ENCODE measurements at places on chromosomes 2 and 18.

GRCh38 chr18:42401131-42401673 is 446.2 kb downstream of the PIK3C3 start:
- DNase-seq, result no peak

DNA sequence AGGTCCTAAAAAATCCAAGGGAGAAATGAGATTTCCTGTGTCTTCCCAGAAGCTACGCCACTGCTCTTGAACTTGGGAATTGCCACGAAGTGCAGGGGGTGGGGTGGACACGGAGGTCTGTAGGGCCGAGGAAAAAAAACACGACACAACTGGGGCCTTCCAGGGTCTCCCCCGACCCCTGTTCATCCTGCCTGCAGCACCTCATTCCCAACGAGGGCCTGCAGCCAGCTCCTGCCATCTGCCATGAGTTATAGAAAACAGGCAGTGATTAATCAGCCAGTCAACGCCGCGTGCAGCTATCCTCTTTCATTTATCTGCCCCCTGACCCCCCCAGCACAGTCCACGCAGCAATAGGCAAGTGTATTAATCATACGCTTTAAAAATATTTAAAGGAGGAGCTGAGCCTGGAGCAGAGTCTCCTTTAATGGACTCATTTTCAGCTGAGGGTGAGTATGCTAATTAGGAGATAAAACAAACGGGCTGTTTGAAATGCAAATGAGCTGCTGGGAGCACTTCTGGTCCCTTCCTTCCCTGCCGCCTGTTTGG is 209.9 kb downstream of the TFCP2L1 start:
- no peak for DNase-seq

GRCh38 chr2:168119515-168120141 is 127.8 kb downstream of the STK39 start:
- no peak for DNase-seq

DNA sequence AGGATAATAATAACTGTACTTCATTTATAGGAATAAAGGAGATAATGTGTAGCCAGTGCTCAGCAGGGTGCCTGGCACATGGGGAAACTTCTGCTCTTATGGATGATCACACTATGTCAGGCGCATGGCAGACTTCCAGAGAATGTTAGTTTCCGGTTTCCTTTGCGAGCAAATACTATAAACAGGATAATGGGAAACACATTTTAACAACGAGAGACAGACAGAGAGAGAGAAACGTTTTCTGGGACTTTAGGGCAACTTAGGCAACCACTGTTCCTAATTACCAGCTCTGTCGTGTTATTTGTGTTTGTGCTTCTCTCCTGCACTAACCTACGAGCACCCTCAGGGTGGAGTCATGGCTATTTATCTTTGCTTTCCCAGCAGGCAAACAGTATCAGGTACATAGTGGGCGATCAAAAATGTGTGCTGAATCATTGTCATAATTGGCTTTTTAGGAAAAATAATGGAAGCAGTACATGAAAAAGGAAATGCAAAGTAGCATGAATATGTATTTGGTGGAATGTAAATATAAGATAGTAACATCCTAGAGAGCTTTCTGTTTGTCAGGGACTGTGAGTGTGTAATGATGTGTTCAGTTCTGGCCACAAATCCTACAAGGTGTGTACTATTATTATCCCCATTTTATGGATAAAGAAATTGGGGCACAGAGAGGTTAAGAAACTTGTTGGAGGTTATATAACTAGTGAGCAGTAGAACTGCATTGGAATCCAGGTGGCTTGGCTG is 36.8 kb upstream of the IGFBP2 start:
- no peak for DNase-seq

DNA sequence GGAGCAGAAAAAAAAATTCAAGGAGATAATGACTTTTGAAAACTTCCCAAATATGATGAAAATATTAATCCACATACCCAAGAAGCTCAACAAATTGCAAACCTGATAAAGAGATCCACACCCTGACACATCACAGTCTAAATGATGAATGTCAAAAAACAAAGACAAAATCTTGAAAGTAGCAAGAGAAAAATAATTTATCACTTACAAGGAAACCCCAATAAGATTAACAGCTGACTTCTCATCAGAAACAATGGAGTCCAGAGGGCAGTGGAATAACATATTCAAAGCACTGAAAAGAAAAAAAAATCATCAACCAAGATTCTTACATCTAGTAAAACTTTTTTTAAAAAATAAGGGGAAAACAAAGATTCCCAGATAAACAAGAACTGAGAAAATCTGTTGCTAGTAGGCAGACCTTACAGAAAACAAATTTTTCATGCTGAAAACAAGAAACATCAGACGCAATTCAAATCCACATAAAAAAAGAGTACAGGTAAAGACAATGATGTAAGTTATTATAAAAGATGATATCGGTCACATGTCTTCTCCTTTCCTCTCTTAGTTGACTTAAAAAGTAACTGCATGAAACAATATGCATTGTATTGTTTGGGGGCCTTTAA is 21.3 kb downstream of the SLC66A2 start:
- DNase-seq, result no peak

- no peak for DNase-seq
Observed at GRCh38 chr2:72994991-72995380, 76.5 kb downstream of the SFXN5 start.

GRCh38 chr2:105576440-105577241 is 168.1 kb upstream of the NCK2 start:
- no peak for DNase-seq

All from coronary artery (tissue), 2 donors.